ENCODE measurements at places on chromosomes 11 and 22.

DNA sequence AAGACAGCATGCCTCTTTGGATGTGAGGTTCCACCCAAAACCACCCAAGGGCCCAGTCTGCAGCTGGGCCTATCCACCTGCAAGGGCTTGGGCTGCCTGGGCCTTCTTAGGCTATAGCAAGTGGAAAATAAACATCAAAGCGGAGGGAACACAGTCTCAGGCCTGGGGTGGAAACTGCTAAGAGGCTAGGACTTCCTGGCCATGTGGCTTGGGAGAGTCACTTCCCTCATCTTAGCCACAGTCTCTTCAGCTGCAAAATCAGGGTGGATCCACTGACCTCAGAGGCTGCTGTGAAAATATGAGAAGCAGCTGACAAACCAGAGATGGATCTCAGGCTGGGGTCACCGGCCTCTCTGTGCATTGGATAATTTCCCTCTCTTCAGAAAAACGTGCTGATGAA lies 30.6 kb upstream of the TFIP11 start:
- DNase-seq, result no peak

DNA sequence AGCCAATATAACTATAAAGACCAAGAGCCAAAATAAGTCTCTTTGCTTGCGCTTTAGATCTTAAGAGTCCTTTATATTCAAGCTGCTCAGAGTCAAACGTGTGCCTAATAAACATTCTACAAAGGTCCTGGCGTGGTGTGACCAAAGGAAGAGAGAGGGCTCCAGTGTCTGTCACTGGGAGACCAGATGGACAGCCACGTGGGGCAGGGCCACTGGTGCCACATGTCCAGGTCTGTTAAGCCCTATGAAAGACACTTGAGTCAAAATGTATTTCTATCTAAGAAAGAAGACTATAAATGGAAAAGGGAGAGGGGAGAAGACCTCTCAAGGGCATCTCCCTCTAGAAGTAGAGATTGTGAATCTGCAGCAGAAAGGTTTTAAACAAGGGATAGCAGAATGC lies 32.2 kb upstream of the EHF start:
- DNase-seq, result no peak

- DNase-seq, result no peak
Measured at GRCh38 chr11:35377262-35377661, 42.1 kb downstream of the SLC1A2 start.

GRCh38 chr11:59923813-59924212 lies 14.4 kb upstream of the OOSP1 start:
- DNase-seq, result no peak

GRCh38 chr22:49944399-49944891 lies 16.1 kb upstream of the PIM3 start:
- DNase-seq, result no peak

GRCh38 chr22:40251106-40251505 lies 73.4 kb downstream of the TNRC6B start:
- DNase-seq, result no peak

DNA sequence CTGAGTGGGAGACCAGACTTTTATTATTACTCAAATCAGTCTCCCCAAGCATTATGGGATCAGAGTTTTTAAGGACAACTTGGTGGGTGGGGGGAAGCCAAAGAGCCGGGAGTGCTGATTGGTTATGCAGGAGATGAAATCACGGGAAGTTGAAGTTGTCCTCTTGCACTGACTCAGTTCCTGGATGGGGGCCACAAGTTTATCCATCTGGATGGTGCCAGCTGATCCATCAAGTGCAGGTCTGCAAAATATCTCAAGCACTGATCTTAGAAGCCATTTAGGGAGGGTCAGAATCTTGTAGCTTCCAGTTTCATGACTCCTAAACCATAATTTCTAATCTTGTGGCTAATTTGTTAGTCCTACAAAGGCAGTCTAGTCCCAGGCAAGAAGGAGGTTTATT lies 53.5 kb upstream of the LMO1 start:
- DNase-seq, result no peak

- DNase-seq, result peak; percentile 98
Measured at GRCh38 chr11:67416416-67417335, 1.2 kb downstream of the CARNS1 start.

GRCh38 chr11:67495234-67496005 lies 9.7 kb downstream of the PITPNM1 start:
- no peak for DNase-seq

GRCh38 chr11:67505605-67506396 lies 638 bp upstream of the PITPNM1 start:
- DNase-seq, result peak; percentile 95

- no peak for DNase-seq
Measured at GRCh38 chr22:42928969-42929837, 72.1 kb upstream of the ARFGAP3 start.

- peak; percentile 31 for DNase-seq
Measured at GRCh38 chr11:75219869-75220268, 20.7 kb upstream of the TPBGL start.

- DNase-seq, result peak; percentile 32
Measured at GRCh38 chr22:30573594-30574094, 821 bp downstream of the GAL3ST1 start.

DNA sequence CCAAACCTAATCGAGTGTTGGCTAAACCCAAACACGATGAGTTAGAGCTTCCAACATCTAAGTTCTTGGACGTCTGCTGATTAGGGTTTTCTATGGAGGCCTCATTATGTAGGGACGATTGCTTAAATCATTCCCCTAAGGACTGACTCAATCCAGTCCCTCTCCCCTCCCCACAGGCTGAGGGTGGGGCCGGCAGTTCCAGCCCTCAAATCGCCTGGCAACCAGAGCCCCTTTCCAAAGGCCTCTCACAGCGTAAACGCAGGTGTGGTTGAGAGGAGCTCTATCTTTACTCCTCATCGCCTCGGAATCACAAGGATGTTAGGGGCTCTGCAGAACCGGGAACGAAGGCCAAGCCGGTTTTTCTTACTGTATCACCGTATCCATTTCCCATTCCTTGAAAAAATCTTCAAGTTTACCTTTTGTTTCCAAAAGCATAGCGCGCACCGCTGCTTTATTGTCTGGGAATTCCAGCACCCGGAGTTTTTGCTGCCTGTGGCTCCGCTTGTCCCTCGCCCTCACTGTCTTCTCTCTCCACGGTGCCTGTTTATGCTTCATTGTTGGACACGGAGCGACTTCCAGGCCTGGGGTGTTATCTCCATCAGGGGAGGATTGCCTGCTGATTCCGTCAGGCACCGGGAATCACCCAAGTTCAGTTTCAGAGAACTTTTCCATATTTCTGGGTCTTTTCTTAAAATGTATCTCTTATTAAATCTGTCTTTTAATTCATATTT lies 13.8 kb upstream of the IFITM3 start:
- peak; percentile 45 for DNase-seq

- no peak for DNase-seq
Measured at GRCh38 chr11:16154715-16155396, 201.5 kb downstream of the SOX6 start.

DNA sequence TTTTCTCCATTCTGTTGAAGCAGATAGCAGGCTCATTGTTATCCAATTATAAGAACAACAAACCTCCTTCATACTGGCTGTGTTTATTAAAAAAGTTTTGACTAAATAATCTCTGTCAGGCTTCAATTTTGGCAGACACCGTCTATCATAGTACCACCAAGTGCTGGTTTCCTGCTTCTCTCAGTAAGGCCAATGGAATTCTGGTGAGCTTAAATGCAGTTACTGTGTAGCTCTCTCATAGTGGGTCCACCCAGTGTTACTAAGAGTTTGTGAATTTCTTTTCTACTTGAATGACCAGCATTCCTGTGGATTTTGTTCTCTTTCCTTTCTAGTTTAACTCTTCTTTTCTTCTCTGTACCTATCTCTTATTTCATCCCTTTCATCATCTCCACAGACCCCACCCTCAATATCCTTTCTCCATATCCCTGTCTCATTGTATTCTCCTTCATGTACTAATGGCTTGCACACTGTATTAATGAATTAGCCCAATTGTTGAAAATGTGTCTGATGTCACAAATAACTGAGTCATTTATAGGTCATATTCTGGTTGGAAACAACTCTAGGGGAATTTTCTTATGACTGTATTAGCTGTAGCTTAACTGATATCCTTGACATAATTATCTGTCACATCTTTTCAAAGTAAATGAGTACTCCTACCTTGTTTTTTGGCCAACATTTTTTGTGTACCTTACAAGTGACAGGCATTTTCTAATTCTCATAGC lies 372.1 kb downstream of the FAT3 start:
- no peak for DNase-seq

DNA sequence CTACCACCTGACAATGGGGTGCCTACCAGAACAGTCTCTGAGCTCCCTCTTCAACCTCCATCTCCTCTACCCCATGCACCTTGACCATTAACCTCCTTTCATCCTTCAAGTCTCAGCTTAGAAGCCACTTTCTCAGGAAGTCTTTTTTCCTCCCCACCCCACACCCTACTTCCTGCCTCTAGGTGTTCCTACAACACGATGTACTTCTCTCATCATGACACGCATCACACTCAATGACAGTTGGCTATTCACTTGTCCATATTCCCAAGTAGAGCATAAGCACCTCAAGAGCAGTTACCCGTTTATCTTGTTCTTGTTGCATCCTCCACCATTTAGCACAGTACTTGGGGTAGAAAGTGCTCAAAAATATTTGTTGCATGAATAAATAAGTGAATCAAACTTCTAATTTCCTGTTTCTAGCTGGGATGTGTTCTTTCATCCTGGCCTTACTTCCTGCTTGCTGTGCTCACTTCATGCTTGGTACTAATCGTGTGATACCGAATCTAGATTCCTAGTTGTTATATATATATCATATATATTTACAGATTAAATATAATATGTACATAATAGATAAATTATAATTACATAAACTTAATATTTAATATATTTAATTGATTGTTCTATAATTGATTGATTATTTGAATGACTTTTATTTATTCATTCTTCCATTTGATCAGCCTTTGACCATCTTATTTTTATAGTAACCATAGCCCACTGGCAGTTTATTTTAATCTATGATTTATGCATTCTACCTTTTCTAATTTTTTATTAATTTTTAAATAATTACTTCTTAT lies 177.5 kb upstream of the TMEM45B start:
- DNase-seq, result no peak

DNA sequence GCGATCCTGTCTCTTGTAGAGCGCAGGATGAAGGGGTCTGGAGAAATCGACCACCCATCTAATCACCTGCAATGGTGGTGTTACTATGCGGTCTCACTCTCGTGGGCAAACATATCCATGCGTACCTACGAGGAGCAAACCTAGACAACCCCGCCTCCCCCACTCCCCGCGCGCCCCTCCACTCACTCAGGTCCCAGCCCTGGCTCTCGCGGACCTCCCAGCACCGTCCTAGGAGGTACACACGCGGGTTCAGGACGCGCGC lies 887 bp downstream of the TRPC6 start:
- DNase-seq, result no peak

- DNase-seq, result no peak
Measured at GRCh38 chr11:61800331-61801281, 7.9 kb downstream of the FEN1 start.

GRCh38 chr11:118007040-118007439 lies 20.8 kb downstream of the IL10RA start:
- DNase-seq, result no peak

DNA sequence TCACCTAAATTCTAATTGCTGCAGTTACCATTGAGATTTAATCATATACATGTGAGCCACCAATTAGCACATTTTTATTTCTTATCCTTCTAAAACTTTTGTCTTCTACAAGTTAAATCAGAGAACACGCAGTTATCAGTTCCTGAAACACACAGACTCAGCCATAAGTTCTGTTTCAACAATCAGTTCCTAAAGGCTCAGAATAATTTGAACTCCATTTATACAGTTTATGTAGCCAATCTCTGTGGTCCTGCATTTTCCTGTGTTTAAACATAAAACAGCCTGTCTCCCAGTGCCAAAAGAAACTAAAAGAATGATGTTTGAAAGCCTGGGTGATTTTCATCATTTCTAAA lies 2.9 kb downstream of the PLAAT3 start:
- no peak for DNase-seq

GRCh38 chr11:64207256-64208085 lies 950 bp downstream of the FERMT3 start:
- no peak for DNase-seq
